ENCODE measurements at places on chromosomes 5 and 9.

GRCh38 chr5:27381686-27382085 lies 343.3 kb upstream of the CDH9 start:
- no peak for DNase-seq

- no peak for DNase-seq
Measured at GRCh38 chr9:3762076-3762475, 236.3 kb upstream of the RFX3 start.

DNA sequence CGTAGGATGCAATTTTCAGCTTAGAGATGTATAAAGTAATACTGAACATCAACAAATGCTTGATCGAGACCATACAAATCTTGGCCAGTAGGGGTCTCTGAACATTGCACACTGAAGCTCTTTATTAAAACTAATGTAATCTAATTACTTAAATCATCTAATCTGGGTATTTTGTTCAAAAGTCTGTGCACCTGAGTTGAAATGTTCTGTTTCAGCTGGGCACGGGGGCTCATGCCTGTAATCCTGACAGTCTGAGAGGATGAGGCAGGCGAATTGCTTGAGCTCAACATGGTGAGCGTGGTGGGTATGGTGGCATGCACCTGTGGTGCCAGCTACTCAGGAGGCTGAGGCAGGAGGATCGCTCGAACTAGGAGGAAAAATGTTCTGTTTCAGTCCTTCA lies 41.0 kb downstream of the ESM1 start:
- DNase-seq, result peak; percentile 54

DNA sequence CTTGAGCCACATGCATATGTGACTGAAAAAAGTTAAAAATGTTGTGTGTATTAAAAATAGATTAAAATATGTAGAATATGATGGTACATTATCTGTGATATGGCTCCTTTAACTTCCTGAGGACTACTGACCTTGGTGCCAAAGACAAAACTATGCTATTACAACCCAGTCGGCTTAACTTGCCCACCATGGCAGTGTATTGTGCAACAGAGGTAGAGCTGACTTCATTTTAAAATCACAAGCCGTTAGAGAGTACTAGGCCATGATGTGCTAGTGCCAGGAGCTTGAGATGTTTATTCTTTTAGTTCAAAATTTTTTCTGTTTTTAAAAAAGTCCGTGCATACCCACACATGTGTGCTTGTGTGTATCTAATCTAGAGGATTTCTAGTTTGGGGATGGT lies 46.3 kb downstream of the NAA35 start:
- DNase-seq, result peak; percentile 4

GRCh38 chr9:108269371-108269770 lies 586.4 kb downstream of the ACTL7B start:
- DNase-seq, result no peak

DNA sequence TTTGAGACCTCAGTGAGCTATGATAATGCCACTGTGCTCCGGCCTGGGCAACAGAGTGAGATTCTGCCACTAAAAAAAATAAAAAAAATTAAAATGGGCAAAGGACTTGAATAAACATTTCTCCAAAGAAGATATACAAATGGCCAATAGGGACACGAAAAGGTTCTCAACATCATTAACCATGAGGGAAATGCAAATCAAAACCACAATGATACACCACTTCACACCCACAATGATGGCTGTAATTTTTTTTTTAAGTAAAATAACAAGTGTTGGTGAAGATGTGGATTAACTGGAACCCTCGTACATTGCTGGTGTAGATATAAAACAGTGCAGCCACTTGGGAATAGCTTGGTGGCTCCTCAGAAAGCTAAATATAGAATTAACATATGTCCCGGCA lies 68.0 kb downstream of the SIL1 start:
- DNase-seq, result no peak

DNA sequence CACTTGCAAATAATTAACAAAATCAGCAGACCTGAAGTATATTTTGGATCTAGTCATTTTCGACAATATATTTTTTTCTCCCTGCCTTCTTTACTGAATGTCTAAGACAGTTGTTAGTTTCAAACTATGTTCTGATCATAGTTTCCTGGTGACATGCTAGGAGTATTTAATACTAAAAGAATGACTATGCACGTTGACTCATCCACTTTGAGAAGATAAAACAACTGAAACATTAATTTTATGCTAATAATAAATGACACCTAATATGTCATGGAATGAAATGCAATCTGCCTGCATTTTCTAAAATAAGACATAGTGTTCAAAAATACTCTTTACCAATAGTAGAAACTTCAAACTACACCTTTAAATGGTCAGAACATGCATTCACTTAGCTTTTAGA lies 2123.7 kb upstream of the C9orf72 start:
- peak; percentile 10 for DNase-seq

GRCh38 chr5:79001471-79001870 lies 16.4 kb upstream of the ARSB start:
- no peak for DNase-seq

DNA sequence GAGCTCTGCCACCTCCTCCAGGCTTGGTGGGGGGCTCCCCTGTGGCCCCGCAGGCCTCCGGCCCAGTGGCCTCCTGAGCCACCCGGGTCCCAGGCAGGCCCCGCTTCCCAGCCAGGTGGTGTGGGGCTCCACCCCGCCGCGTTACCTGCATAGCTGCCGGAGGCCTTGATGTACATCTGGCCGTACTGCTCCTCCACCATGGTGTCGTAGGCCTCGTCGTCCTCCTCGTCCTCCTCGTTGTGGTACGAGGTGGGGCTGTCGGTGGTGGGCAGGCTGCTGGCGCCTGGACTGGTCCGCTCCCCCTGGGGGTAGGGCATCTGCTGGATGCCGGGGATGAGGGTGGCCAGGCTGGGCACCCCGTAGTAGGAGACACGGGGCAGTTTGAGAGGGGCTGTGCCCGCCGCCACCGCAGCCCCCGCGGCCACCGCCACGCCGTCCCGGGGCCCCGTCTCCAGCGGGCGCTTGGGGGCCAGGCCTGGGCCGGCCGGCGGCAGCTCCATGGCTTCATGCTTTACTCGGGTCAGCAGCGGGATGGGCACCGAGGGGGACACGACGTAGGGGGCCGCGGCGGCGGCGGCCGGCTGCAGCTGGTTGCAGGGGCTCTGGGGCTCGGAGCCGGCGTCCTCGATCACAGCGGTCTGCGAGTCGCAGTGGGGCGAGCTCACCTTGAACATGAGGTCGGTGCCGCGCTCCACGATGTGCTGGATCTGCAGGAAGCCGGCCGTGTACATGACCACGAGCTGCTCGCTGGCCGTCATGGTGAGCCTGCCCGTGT lies 45.4 kb downstream of the NACC2 start:
- no peak for DNase-seq

GRCh38 chr9:6214903-6215302 lies 704 bp upstream of the IL33 start:
- peak; percentile 61 for DNase-seq

DNA sequence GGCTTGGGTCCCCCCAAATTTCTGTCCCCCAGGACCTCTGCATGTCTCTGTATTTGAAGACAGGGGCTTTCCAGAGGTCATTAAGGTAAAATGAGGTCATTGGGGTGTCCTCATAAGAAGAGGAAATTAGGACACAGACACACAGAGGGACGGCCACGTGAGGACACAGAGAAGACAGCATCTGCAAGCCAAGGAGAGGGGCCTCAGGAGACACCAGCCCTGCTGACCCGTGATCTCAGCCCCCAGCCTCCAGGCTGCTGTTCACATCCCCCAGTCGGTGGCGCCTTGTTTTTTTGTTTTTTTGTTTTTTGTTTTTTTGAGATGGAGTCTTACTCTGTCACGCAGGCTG lies 1.2 kb upstream of the CCDC183 start:
- DNase-seq, result no peak

- DNase-seq, result no peak
Measured at GRCh38 chr5:154478224-154478565, at the start of gene HAND1. TSS of gene HAND1 (minus strand) at chr5:154478227. CDS start at chr5:154478008, 219 bp downstream.

DNA sequence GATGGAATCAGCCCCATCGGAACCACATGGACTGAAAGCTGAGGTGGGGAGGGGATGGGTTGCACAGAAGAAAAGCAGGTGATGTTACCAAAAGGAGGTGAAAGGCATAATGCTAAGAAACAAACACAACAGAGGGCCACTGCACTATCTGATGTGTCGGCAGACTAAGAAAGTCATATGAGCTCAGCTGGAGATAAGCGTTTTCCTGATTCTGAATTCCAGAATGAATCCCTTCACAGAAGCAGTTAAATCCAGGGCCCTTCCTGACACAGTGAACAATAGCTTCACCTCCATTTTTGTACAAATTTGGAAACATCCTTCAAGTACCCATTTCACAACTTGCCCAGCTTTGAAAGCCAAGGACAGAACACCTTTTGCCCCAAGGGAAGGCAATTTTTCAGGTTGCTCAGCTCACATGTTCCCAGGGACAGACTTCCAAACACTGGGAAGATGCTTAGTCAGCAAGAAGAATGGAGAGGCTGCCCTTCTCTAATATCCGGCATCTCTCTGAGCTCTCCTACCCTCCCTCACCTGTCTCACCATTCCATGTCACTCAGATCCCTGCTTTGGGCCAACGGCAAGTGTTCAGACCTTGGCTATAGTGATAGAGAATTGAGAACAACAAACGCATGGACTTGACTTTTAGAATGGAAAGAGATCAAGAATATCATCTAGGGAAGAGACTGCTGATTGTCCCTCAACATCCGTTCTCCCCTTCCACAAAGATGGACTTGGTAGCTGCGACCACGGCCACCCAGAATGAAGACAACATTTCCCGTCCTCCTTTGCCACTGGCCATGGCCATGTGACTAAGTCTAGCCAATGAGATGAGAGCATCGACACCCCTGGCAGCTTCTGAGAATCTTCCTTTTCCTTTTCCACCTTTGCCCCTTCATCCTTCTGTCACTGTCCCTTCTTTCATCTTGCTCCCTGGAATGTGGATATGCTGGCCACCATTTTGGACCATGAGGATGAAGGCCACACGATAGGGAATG lies 68.6 kb upstream of the IL17B start:
- DNase-seq, result no peak

DNA sequence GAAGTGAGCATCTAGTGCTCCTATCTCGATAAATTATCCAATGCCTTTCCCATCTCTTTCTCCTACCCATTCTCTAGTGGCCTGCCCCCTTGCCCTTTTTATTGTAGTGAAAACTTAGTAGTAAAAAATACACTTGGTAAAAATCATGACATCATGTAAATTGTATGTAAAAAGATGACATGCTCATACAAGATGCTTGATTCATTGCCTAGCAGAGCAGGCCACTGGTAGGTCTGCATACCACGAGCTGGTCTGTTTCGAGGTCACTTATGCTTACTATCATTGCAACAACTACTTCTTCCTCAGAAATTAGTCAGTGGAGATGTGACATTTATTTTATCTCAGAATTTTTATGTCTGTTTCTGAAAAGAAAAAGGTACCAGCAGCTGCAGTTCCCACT lies 177.3 kb downstream of the C9orf152 start:
- peak; percentile 93 for DNase-seq

DNA sequence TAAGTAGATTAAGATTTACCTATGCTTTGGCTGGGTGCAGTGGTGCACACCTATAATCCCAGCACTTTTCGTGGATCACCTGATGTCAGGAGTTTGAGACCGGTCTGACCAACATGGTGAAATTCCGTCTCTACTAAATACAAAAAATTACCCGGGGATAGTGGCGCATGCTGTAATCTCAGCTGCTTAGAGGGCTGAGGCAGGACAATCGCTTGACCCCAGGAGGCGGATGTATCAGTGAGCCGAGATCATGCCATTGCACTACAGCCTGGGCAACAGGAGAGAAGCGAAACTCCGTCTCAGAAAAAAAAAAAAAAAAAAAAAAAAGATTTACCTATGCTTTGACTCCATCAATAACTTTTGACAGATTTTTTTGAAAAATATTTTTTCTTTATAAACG lies 267.1 kb upstream of the SEMA6A start:
- no peak for DNase-seq

DNA sequence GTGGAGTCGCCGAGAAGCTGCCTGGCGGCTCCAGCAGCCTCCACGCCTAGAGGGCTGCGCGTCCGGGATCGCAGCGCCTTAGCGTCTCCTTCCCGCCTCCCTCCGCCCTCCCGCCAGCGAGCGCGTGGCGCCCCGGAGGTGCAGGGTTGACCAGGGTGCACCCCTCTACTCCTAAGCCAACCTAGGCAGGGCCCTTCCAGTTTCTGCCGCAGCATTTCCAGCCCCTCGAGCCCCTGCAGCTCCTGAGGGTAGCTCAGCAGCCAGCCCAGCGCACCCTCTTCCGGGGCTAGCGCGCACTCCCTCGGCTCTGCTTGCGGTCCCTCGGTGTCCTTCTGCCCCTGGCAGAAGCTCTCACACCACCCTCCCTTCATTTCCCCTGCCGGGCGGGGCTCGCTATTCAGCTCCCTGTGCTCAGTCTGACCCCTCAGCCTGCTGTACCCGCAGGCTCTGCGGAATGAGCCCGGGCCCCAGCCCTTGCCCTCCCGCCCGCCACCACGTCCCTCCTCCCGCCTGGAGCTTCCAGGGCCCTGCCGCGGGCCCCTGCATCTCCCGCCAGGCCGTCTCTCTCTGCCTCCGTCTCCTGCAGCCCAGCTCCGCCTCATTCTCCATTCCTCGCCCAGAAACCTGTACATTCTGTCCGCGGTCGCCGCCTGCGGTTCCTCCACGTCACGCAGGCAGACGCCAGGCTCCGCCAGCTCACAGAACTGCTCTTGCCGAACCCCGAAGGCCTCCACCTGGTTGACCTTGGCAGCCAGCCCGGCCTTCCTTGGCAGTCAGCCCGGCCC lies 61.8 kb downstream of the SPATA31C2 start:
- peak; percentile 93 for DNase-seq

DNA sequence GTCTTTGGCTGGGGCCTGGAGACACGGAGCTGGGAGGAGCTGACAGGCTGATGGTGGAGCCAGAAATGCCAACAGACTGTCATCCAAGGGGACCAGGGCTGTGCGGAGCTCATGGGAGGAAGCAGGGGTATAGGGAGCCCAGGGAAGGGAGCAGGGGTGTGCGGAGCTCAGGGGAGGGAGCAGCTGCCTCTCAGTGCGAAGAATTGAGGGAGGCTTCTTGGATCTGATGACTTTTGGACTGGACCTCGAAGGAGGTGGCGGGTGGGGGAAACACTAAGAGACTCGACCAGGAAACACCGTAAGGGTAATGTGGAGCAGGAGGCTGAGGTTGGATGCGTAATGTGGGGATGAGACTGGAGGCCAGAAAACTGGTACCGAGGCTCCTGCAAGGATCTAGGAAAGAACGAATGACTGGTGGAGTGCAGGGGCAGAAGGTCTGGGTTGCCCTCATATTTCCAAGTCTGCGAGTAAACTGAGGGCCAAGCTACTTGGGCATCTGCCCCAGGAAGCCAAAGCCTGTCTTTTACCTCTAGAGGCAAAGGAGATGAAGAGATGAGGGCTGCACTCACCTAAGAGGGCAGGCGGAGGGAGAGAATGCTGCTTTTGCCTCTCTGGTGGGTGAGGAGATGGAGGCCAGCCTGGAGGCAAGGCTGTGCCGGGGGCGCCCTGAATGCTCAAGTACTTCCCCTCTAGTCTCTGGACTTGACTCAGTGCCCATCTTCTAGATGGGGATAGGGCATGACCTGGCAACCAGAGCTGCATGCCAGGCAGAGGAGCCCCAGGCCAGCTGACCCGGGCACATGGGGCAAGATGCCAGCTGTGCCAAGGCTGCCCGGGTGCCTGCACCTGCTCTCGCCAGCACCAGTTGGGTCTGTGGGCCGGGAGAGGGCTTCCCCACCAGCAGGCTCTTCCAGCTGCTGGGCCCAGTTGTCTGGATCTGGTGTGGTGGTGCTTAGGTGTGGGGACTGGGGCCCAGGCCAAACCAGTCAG lies 2.3 kb downstream of the PTGS1 start:
- no peak for DNase-seq
